NCI-H1930 (cell line): ENCODE measurements at places on chromosomes 1 and 21.

DNA sequence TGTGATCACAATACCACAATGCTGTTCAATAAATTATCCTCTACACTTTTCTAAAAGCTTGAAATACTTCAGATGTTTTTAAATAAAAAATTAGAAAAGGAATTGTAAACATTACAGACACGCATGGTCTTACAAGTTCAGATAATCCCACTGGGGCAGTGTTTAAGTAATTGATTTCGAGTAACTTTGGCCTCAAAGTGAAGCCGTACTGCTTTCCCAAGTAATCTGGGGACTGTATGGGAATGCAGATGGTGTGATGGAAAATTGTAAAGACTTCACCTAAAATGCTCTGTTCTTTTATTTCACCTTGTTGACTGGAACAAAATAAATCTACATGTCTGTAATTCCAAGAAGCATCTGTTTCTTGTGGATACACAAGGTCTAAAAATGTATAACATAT is 401.7 kb upstream of the LYPLAL1 start:
- DNase-seq = no peak

DNA sequence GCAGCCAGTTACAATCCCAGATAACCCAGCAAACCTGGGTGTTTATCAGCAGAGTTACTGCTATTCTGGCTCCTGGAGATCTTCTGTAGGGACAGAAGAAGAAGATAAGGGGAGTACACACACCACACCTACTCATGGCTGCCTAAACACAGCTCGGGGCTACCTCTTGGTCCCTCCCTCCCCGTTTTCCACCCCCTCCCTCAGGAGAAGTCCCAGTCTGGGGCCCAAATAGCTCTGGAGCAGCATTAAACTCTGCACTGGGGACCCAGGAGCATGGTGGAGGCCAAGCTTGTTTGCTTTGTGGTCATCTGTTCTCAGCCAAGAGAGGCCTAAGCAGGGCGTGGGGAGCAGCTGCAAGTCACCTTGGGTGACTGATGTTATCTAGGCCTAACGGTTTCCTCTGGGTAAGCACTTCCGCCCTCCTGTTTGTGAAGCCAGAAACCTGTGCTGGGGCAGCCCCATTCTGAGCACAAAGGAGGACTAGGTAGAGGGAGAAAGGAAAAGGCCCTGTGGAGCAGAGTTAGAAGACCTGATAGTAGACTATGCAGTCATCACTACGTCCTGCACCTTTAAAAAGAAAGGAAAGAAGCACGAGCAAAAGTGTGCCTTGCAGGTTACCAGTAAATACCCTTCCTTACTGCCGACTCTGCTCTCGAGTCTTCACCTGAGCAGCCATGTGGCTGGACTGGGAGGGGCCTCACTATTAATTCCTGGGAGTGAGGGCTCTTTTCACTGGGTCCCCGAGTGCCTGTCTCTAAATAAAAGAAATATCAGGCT is 2.0 kb upstream of the RCSD1 start:
- DNase-seq = no peak

- DNase-seq = no peak
Measured at GRCh38 chr1:158020259-158020885, 26.9 kb downstream of the KIRREL1 start.

- DNase-seq = no peak
Measured at GRCh38 chr1:119327450-119328155, 41.0 kb upstream of the HAO2 start.

GRCh38 chr1:53535226-53535625 is 76.0 kb downstream of the DMRTB1 start:
- DNase-seq = no peak

- no peak for DNase-seq
Measured at GRCh38 chr1:176638713-176639526, 175.9 kb downstream of the PAPPA2 start.

DNA sequence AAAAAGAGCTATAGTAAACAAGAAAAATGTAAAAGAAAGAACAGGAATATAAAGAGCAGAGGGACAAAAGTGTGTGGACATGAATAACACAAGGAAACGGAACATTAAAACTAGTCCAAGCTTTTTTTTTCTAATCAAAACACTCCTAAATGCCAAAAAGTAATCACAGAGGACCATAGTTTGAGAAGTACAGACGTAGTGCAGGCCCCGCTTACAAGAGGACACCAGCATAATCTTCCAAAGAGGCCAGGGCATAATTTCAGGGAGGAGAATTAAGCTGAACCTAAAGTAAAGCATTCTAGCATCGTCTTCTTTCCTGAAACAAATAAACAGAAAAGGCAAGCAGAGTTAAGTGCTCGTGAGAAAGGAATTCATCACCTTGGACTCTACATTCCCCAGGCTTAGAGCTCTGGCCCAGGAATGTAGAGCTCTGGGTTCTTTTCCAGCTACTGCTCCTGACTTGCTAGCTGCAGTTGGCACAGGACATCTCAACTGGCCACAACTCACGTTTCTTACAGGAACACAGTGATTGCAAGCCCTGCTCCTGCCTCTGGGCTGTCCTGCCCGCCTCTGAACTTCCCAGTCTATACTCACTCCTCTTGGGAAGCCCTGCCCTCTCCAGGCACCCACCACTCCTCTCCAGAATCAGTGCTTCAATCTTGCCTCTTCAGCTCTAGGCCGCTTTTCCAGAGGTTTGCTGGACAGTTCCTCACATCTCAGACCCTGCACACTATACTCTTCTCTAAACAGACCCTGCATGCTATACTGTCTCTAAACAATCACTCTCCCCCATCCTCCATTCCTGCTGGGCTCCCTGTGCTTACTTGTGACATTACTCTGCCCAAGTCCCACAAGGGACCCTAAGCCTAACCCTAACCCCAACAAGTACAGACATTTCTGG is 9.8 kb downstream of the RGS8 start:
- DNase-seq = no peak

DNA sequence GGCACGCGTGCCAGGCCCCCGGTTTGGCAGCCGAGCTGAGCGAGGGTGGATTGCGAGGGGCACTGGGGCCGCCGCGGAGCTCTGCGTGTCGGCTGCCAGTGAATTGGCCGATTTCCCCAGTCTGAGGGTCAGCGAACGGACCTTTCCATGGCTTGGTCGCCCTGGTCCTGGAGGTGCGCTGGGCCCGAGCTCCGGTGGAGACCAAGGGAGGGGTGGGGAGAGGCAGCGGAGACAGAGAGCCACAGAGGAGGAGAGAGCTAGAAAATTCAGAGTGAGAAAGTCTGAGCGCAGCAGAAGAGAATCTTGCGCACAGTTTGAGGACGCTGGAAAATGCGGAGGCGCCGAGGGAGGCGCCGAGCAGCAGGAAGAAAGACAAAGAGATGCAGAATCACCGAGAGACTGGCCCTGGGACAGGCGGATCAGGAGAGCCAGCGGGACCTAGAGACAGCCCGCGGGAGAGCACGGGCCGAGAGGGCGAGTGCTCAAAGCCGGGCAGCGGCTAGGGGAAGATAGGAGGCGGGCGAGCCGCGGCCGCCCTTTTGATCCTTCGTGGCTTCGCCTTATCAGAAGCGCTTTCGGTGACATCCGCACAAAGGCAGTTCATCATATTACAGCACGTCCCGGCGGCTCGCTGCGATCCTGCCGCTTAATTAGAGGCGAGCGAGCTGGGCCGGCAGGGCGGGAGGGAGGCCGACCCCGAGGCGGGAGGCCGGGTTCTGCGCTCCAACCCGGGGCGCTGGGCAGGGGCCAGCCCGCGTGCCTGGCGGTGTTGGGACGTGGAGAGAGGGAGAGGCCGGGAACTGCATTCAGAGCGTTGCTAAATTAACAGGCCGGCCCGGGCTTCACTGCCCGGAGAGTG is 12.7 kb downstream of the PAX7 start:
- no peak for DNase-seq

DNA sequence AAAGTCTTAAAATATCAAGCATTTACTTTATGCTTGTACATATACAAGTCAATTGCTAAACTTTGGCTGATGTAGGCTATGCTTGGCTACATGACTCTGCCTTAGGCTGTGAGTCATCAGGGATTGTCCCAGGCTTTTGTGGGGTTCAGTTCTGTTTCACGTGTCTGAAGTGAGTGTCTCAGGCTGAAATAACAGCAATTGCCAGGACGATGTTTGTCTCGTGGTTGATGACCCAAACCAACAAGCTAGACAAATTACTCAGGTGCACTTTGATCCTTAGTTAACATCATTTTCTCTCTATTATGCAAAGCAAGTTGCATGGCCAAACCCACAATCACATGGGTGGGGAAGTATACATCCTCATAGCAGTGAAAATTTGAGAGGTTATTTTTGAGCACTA is 410.1 kb downstream of the BRINP3 start:
- DNase-seq = no peak

DNA sequence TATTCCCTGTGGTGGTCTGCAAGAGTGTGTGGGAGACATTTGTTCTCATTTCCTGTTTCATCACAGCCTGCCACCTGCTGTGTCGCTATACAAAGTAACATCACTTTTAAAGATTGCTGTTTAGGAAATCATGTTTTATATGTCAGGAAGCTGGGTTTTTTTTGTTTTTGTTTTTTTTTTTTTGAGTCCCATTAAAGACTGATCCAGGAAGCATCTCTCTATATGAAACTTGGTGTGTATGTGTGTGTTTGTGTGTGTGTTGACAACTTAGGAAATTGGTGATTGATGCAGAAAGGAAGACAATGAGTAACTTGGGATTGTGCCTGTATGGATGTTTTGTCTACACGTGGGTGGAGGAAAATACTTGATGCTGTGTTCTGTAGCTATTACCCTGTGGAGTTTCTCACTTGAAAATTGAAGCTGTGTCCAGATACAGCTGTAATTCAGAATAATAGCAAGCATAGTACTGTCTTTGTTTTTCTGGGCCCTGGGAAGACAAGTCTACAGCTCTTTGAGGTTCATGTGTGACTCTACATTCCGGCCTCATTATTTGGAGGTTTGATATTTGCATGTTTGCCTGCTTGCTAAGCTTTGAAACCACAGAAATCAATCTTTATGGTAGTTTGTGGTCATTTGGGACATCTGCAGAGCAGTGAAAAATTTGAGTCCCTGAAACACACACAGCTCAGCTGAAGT is 47.9 kb downstream of the LAMC1 start:
- DNase-seq = no peak

DNA sequence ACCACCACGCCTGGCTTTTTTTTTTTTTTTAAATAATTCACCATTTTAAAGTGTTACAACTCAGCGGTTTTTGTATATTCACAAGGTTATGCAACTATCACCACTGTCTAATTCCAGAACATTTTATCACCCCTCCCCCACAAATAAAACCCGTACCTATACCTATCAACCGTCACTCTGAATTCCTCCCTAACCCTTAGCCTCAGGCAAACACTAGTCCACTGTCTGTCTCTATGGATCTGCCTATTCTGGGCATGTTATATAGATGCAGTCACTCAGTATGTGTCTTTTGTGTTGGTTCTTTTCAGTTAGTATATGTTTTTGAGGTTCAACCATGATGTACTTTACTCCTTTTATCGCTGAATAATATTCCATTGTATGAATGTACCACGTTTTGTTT is 19.3 kb upstream of the GRHL3 start:
- no peak for DNase-seq

DNA sequence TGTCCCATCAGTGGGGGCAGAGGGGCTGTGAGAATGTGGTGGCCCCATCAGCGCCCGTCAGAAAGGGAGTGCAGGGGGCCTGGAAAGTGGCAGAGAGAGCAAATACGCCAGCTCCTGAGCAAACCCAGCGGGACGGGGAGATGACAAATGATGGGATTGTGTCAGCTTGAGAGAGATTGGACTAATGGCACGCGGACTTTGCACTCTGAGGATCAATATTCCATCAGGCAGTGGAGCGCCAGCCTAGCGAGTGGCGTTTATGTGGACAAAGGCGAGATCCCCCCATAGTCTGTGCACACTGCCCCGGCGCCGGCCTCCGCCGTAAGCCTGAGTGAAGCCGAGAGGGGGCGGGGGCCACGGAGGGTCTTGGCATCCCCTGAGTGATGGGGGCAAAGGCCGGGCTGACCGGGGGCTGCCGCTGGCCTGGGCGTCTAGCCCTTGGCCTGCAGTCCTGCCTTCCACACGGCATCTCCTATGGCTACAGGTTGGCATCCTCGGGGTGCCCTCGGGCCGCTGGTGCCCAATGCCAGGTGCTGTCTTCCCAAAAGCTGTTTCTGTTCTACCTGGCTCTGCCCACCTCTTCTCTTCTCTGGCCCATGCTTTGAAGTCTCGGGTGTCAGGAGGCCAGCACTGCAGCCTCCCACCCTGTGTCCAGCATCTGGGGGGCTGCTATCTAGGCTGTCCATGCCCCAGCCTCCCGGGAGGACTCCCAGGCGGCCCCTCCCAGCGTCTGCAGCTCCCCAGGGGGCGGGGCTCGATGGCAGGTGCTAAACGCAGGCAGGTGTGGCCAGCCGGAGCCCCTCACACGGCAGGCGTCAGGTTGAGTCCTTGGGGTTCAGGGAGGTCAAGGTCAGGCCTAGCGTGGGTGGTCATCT is 46.5 kb downstream of the PRDM16 start:
- DNase-seq = no peak

DNA sequence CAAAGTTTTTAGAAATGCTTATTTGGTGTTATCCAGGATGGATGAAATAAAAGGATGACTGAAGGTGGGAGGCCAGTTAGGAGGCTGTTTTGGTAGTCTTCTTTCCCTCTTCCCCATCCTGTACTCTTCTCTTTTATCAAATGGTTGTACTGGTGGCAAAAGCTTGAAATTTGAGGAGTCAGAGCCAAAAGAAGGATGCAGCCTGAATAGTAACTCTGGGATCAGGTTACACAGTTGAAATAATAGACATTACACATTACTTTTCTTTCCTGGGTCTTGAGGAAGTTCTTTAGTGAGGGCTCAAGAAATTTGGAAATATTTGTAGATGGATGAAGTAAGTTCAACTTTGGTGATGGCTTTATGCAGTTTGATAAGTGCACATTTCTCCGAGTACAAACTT is 108.6 kb downstream of the GPR52 start:
- DNase-seq = no peak

GRCh38 chr1:51716746-51717145 is 99.9 kb downstream of the OSBPL9 start:
- DNase-seq = no peak
